AG09319 (cell line): ENCODE measurements at places on chromosomes 5 and 9.

GRCh38 chr5:137201876-137202275 is 297.2 kb downstream of the SPOCK1 start:
- peak; percentile 48 for DNase-seq

DNA sequence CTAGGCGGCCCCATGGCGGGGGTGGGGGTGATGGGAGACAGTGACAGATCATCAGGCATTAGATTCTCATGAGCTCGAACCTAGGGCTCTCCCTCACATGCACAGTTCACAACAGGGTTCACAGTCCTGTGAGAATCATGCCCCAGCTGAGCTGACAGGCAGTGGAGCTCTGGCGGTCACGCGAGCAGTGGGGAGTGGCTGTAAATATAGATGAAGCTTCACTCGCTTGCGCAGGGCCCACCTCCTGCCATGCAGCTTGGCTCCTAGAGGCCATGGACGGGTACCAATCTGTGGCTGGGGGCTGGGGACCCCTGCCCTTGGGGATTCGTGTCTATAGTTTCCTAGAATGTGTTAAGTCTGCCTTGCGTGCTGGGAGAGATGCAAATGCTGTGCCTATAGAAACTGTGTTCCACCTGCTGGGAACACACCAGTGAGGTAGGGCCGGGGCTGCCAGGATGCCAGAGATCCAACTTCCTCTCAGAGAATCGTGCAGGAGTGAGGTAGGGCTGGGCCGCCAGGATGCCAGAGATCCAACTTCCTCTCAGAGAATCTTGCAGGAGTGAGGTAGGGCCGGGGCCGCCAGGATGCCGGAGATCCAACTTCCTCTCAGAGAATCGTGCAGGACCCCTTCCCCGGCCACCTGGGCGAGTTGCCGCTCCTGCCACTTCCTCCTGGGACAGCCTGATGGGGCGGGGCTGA is 14.1 kb upstream of the EXOC3 start:
- DNase-seq: no peak

GRCh38 chr9:93057042-93057702 is 1.3 kb upstream of the SUSD3 start:
- DNase-seq: no peak

DNA sequence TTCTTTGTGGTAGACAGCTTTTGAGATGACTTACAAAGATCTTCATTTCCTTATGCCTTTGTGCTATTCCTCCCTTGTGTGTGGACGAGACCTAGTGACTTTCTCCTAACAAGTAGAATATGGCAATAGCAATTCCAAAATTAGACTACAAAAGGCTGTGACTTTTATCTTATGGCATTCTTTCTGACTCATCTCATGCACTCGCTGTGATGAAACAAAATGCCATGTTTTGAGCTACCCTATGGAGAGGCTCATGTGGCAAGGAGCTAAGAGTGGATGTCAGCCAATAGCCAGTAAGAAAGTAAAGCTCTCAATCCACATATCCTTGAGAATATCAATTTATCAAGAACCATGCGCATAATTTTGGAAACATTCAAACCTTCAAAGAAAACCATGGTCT is 380.5 kb upstream of the SMC2 start:
- no peak for DNase-seq

DNA sequence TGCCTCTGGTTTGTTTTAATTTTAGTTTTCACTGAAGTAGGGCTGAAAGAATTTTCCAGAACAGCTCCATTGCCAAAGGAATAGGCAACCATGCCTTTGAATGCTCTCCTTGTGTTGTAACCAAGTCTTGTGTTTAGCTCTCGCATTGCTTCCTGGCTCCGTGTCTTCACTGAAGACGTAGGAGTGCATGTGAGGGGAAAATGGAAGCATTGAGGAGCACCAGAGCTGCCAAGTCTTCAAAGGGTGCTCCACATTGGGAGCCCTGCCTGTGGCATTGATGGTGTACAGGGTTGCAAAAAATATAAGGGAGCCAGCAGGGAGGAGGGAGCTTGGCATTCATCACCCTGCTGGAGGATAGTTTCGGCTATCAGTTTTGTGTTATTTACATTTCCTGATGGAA is 86.6 kb downstream of the NTRK2 start:
- DNase-seq: no peak

GRCh38 chr5:321726-322251 is 275 bp downstream of the AHRR start:
- DNase-seq: no peak

- no peak for DNase-seq
These were observed 294.8 kb upstream of the KIF2A start for GRCh38 chr5:62011089-62011664.

GRCh38 chr5:3022665-3023064 is 271.2 kb upstream of the IRX2 start:
- DNase-seq: no peak

GRCh38 chr9:82152181-82152580 is 163.6 kb downstream of the SPATA31D1 start:
- no peak for DNase-seq

GRCh38 chr9:126582427-126582826 is 31.3 kb upstream of the LMX1B start:
- no peak for DNase-seq

DNA sequence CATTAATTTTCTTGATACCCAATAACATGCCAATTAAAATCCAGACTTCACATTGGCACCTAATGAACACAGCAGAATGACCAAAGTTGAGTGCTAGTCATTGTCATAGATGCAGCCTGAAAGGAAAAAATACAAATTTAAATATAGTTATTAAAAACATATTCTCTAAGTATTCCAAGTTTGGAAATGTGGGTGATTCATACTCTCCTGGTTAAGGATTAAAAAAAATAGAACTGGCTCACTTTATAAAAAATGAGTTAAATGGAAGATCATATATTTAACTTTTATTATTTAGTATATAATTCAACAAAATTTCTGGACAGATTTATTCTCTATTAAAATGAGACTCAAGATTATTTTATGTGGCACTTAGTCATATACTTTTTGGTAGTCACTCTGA is 33.2 kb upstream of the RICTOR start:
- no peak for DNase-seq

GRCh38 chr5:133925866-133926488 is 42.4 kb downstream of the C5orf15 start:
- DNase-seq: no peak

DNA sequence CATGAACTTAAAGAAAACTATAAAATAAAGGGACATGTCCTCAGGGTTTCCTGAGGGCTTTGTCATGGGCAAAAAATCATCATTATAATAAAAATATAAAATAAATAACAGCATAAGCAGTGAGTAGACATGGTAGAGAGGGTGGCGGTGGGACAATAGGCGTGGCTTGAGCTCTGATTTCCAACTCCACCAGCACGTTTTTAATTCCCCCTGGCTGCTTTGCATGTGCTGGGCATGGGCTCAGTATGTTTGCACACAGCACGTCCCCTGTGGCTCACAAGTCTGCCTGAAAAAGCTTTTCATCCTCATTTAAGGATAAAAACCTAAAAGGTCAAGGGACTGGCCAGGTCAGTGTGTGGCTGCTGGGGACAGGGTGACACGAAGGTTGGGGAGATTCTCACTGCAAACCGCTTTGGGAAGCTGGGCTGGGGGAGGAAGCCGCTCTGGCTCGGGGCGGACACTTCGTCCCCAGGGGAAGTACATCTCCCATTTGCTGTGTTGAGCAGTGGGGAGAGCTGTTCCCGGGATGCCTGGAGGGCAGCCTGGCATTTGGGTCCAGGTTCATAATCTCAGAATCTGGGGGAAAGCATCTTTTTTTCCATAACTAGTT is 32.6 kb downstream of the NKX2-5 start:
- no peak for DNase-seq

GRCh38 chr5:170678811-170679210 is 104.7 kb upstream of the GABRP start:
- DNase-seq: no peak

DNA sequence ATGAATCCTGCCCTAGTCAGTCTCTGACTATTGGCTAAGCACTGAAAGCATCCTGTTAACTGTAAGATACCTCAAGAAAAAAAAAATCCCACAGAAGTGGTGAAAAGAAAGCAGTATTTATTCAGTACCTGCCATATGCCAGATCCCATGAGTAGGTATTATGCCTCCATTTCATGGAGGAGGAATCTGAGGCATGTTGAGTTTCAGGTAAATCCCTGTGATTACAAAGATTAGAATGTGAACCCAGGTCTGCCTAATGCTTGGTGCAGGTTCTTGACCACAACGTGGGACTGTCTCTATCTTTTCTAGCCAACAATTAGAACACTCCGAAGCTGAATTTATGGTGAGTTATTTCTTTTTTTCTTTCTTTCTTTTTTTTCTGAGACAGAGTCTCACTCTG is 30.9 kb downstream of the SH3RF2 start:
- no peak for DNase-seq

GRCh38 chr5:62152394-62153087 is 153.5 kb upstream of the KIF2A start:
- DNase-seq: no peak

GRCh38 chr5:2891781-2892180 is 140.3 kb upstream of the IRX2 start:
- no peak for DNase-seq
